Effector memory CD4-positive, alpha-beta T cell (primary cell): ENCODE measurements at places on chromosomes 5 and 9.

GRCh38 chr9:847505-847904 lies 6.0 kb downstream of the DMRT1 start:
- DNase-seq, result no peak

GRCh38 chr9:95772320-95773052 lies 103.0 kb upstream of the ERCC6L2 start:
- DNase-seq, result no peak

GRCh38 chr5:103744159-103744558 lies 181.6 kb upstream of the NUDT12 start:
- DNase-seq, result no peak

DNA sequence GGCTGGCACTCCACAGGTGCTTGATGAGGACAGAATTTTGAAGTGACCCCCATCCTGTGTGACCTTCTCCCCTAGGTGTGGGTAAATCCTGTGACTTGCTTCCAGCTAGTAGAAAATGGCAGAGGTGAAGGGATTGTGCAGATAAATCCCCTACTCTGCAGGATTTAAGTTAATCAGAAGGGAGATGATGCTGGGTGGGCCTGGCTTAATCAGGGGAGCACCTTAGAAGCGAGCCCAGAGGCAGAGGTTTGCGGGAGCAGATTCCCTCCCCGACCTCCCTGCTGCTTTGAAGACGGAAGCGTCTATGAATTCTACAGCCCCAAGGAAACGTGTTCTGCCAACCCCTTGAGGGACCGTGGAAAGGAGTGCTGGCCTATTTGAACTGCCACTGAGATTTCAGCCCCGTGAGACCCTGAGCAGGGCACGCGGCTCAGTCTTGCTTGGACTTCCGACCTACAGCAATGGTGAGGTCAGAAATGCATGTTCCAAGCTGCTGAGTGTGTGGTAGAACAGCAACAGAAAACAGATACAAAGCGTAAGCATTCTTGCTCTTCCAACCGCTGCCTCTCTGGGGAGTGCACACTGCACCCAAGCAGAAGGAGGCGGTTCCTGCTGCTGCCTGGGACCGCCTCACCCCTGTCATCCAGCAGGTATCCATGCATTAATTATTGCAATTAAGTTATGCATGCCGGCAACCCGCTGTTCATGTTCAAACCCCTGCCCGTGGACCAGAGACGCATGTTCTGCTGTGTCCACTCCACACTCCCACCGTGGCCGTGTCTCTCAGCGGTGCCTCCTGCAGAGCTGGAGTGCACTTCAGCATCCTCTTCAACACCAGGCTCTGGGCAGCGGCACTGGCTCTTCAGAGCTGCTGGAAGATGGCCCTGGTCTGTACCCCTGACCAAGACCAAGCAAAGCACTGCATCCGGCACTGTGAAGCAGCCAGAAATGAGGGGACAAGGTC lies 54.6 kb upstream of the RXRA start:
- no peak for DNase-seq

DNA sequence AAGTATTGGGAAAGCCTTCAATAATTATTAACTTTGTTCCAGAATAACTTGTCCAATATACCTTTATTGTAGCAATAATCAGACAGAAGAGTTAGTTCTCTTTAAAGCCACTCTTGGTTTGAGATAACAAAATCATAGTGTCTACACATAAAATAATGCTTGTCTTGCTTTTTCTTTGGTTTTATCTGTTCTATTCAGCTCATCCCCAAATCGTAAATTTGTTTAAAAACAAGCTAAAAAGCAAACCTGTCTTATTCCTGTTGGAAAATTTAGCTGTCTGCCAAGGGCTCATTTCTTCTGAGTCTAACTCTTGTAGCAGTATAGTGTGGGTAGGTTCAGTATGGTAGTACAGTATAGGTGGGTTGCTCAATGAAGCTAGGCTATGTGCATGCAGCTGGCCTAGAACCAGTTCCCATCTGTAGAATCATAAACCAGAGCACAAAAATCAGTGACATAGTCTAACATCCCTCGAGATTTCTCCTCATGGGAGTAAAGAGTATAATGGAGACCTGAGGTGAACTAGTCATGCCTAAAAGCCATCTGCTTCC lies 17.9 kb upstream of the APBA1 start:
- no peak for DNase-seq

GRCh38 chr5:109100971-109101370 lies 308.8 kb downstream of the PJA2 start:
- no peak for DNase-seq

GRCh38 chr5:96933764-96934707 lies 1.8 kb upstream of the LNPEP start:
- no peak for DNase-seq

GRCh38 chr5:10601246-10602030 lies 37.6 kb downstream of the ANKRD33B start:
- no peak for DNase-seq

GRCh38 chr5:132103332-132103951 lies 29.9 kb downstream of the CSF2 start:
- peak; percentile 66 for DNase-seq

GRCh38 chr9:115035841-115036612 lies 81.9 kb downstream of the TNC start:
- DNase-seq, result no peak

- DNase-seq, result no peak
Measured at GRCh38 chr5:133328800-133329199, 277.0 kb downstream of the HSPA4 start.

GRCh38 chr9:86783884-86784283 lies 163.4 kb downstream of the GAS1 start:
- DNase-seq, result no peak

DNA sequence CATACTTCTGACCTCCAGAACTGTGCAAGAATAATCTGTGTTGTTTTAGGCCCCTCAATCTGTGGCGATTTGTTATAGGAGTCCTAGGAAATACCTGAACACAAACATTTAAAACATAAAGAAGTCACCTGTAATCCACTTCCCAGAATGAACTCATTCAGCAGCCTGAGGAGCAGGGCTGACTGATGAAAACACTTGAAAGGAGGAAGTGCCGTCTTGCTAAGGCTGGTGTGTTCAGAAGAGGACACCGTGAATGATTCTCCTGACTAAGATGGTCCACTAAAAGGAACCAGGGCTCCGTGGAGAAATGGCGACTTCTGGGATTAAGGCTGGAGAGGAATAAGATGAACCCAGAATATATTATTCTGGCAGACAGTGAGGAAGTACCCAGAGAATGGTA lies 18.7 kb upstream of the MARCHF6 start:
- no peak for DNase-seq

- no peak for DNase-seq
Measured at GRCh38 chr9:134552349-134552990, 89.1 kb upstream of the COL5A1 start.

DNA sequence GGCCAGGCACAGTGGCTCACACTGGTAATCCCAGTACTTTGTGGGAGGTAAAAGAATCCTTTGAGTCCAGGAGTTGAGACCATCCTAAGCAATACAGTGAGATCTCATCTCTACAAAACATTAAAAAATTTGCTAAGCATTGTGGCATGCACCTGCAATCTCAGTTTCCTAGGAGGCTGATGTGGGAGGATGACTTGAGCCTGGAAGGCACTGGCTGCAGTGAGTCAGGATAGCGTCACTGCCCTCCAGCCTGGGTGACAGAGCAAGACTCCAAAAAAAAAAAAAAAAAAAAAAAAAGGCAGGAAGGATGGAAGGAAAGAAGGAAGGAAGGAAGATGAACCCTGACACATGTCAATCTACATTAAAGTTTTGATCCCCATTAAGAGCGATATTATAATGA lies 1452.2 kb upstream of the ACO1 start:
- no peak for DNase-seq

DNA sequence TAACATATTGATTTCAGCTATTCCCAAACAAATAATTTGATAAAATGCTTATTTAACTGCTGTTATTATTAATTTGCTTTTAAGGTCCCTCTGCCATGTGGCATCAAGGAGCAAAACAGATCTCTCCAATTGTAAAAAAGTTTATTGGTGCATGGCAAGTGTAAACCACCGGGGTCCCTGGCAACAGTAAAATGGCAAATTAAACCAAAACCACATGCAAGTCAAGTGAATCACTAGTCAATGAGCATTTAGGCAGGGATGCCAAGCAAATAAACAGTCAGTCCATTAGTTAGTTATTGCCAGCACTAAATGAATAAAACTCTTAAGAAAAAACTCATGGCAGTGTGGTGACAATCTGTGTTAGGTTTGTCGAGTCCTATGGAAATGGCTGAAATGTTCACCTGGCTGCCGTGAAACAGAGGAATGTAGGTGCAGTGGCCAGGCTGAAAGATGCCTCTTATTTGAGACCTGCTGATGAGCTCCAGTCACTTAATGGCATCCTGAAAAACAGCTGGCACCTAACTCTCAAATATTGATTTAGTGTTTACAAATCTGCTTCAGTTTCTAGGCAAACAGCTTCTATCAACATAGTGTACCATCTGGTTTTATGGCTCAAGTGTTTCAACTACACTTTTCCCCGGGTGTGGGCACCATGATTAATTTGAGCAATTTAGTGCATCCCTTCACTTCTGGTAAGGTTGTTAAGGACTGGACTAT lies 296.5 kb upstream of the ITGA1 start:
- no peak for DNase-seq

DNA sequence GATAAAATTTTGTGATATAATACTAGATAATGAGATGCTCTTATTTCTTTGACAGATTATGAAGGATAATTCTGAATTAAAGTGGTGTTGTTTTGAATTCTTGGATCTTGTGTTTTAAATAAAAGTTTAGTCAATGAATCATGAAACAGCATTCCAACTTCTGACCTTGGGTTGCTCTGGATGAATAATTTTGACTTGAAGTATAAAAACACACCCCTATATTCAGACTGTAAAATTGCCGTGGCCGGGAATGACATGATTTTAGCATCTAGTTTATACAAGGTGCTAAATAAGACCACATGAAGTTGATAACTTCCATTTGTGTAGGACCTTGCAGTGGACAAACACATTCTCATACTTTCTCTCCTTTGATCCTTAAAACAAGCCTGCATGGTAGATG lies 67.2 kb upstream of the DAP start:
- no peak for DNase-seq

GRCh38 chr5:102715082-102715807 lies 39.9 kb upstream of the PAM start:
- DNase-seq, result no peak

- peak; percentile 80 for DNase-seq
Measured at GRCh38 chr9:137095664-137096517, 9.1 kb downstream of the MAN1B1 start.

- no peak for DNase-seq
Measured at GRCh38 chr5:39650008-39650762, 225.4 kb upstream of the DAB2 start.
